ENCODE measurements at places on chromosomes 3 and 15.

- DNase-seq: no peak
Measured at GRCh38 chr3:67289626-67290025, 291.5 kb downstream of the KBTBD8 start.

- DNase-seq: no peak
Measured at GRCh38 chr3:51057121-51057520, 328.0 kb upstream of the MANF start.

DNA sequence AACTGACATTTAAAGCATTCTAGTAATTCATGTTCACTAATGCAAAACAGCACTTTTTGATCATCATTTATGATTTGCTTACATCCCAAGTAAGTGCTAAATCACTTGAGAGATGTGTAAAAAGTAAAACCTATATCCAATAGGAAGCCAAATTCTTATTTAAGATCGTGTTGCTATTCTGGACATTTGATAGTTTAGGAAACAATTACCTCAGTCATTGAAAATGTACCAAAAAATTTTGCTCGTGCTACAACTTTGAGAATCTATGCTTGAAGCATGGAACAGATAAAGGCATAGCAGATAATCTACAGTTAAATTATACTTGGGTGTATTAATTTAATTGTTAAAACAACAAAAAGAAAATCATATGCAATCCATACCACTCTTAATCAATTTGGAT, 571.6 kb upstream of the NR2F2 start:
- DNase-seq: no peak

DNA sequence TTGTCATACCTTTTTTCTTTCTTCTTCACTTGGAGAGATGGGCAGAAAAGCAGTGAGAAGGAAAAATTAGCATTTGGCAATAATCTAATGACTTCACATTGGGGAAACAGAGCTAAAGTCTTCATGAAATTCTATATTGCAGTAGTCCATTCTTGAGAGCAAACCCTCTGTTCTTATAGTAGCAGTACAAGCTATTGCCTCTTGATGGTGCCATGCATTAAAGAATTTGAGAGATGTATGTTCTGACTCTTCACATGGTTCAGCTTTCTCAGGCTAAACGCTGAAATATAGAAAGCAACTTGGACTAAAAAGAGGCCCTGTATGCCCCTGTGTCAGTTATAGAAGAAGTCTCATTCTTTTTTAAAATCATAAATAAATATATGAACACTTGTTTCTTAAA, 36.0 kb downstream of the PHLDB2 start:
- DNase-seq: peak; percentile 53

GRCh38 chr3:96863129-96863740, 48.8 kb downstream of the EPHA6 start:
- peak; percentile 29 for DNase-seq

- peak; percentile 61 for DNase-seq
Measured at GRCh38 chr3:72319194-72320094, 528.8 kb downstream of the SHQ1 start.

GRCh38 chr3:89300981-89301380, 193.6 kb downstream of the EPHA3 start:
- DNase-seq: peak; percentile 65

DNA sequence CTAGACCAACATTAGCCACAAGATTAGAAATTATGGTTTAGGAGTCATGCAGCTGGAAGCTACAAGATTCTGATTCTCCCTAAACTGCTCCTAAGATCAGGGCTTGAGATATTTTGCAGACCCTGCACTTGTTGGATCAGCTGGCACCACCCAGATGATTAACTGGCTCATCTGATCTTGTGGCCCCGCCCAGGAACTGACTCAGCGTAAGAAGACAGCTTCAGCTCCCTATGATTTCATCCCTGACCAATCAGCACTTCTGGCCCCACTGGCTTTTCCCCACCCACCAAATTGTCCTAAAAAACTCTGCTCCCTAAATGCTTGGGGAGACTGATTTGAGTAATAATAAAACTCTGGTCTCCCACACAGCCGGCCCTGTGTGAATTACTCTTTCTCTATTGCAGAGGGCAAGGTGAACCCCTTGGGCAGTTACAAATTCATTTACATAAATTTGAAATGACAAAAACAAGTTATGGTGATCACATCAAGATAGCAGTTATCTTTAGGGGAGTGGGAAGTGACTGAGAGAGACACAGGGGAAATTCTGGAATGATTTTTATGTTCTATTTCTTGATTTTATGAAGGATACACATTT, 76.5 kb downstream of the CD200R1L start:
- peak; percentile 91 for DNase-seq

DNA sequence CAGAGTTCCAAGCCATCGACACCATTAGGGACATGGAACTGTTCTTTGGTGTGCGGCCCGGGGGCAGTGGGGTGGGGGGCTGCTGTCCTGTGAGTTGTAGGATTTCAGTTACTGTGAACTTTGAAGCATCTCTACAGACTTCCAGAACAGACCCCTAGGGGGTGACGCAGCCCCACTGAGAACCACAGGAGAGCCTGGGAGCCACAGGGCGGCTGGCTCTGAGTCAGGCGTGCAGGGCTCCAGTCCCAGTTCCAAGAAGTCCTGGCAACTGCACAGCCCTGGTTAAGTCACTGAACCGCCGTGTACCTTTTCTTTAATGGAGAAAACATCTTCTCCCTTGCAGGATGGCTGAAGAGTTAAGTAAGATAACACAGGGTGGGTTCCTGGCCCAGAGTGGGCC, 23.5 kb upstream of the LRTM1 start:
- peak; percentile 93 for DNase-seq

DNA sequence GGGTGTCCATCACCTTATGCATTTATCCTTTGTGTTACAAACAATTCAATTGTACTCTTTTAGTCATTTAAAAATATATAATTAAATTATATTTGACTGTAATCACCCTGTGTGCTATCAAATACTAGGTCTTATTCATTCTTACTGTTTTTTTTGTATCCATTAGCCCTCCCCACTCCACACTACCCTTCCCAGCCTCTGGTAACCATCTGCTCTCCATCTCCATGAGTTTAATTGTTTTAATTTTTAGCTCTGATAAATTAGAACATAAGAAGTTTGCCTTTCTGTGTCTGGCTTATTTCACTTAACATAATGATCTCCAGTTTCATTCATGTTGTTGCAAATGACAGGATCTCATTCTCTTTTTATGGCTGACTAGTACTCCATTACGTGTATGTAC, 16.8 kb downstream of the C3orf20 start:
- DNase-seq: no peak

- no peak for DNase-seq
Measured at GRCh38 chr3:20280257-20280656, 94.3 kb upstream of the SGO1 start.

- DNase-seq: no peak
Measured at GRCh38 chr3:123301331-123302184, 99.8 kb downstream of the SEC22A start.

- DNase-seq: no peak
Measured at GRCh38 chr3:149188494-149188893, 33.1 kb downstream of the CP start.

DNA sequence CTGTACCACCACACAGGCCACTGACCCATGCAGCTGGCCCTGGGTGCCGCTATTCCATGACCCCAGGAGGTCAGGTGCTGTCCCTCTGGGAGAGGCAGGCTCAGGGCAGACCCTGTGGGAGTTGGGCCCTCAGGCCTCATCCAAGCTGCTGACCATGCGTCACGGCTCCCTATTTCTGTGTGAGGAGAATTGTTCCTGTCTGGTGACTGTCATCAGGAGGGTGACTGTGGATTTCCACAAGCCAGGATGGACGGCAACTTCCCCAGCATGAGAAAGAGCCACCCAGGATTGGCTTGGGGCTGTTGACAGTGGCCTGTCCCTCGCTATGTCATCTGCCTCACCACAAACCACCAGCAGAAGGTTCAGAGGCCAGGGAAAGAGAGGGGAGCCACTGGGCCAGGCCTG, 41.4 kb downstream of the ZDHHC19 start:
- no peak for DNase-seq

DNA sequence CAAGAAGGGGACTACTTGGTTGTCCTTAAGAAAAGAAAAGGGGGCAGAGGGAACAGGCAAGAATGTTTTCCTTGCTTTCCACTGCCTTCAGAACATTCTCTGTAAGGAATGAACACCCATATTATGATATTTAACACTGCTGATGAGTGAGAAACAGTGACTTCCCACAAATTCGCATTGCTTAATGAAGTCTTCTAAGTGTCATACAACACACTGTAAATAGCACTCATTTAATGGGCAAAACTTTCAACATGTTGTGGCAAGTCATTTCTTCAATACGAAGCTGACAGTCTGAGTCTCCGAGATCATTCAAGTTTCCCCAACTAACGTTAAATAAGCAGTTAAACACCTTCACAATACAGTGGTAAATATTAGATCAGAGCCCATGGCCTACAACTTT, 464.4 kb downstream of the SHQ1 start:
- no peak for DNase-seq

GRCh38 chr15:38192496-38192895, 60.1 kb upstream of the SPRED1 start:
- no peak for DNase-seq

DNA sequence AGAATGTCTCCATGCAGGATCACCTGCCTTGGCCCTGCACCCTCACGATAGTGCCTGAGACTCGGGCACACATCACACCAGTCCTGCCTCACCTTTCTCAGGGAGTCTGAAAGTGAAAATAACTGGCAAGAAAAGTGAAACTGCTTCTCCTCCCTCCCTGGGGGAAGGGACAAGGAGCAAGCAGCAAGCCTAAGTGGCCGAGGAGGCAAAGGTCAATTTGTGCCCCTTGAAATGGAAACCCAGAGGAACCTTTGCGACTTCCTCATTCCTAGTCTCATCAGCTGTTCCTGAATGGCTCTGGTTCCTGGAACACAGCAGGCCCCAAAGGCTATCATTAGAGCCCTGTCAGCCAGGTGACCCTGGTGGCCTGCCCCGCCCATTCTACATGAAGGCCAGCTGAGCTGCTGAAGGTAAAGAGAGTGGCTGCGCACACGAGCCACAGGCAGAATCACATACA, 28.0 kb upstream of the SLCO2A1 start:
- no peak for DNase-seq

DNA sequence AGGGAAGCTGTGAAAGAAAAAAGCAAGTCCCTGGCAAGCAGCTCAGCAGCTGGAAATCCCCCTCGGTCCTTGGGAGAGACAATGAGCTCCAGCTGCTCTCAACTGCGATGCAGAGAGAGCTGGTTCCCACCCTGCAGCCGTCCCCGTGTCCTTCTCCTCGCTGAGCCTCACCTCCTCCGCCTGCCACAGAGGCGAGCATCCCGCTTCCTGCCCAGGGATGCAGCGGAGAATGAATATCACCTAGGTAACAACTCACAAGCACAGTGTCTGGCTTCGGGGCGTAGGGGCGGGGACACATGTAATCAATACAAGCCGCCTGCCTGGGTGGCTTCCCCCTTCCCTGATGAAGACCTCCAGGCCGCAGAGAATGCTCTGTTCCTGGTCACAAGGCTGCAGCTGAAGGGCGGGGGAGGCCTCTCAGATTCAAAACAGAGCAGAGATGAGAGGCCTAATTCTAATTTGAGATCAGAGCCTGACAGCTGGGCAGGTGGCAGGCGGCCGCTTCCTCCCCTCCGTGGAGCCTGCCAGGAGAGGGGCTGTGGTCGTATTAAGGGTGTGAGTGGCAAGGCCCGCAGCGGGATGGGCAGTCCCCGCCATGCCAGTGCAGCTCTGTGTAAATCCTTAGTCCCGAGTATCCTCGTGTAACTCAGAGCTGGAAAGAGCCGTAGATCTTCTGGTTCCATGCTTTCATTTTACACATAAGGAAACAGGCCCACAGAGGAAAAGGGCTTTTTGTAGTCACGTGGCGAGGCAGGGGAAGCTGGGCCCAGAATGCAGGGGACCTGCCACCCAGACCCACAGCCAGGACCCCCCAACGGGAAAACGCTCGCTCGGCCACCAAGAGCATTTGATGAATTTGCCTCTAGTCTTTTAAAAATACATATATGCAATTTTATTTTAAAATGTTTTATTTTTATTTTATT, 24.3 kb downstream of the ZDHHC19 start:
- DNase-seq: no peak

GRCh38 chr15:81813215-81813614, 232.6 kb downstream of the MEX3B start:
- DNase-seq: peak; percentile 10

DNA sequence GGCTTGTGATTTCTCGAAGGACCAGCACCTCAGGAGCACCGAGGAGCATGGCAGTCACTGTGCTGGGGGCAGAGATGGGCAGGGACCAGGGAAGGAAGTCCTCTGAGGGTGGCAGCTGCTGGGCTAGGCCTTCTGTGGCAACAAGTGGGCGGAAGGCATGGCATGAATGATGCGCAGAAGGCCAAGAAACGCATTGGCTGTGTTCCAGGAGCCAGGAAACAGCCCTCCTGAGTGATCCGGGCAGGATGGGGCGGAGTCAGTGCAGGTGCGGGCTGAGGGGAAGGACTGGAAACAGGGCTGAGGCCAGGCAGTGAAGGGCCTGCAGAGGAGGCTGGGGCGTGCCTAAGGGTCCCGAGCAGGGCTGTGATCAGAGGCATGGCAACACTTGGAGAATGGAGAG, 23.6 kb downstream of the MRPS11 start:
- DNase-seq: no peak

DNA sequence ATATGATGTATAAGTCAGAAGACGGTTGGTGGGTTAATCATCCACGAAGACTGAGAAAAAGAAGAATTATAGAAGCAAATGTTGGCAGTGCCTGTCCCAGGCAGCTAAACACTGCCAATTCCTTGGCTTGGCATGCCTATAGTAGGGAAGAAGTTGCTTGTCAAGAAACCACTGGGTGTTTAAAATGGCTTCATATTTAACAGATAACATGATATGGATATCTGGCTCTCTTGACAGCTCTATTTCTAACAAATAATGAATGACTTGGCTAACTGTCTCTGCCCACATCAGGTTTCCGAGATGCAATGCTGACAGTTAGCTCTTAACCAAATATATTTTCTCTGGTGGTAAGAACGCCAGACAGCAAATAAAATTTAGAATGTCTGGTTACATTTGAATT, 341.7 kb upstream of the KCNMB2 start:
- DNase-seq: no peak

GRCh38 chr3:31268868-31269267, 263.9 kb upstream of the STT3B start:
- no peak for DNase-seq

GRCh38 chr15:68431792-68432401, at the start of gene ITGA11:
Gene ITGA11 (minus strand): TSS chr15:68432163. CDS start chr15:68432066, 97 bp downstream.
- DNase-seq: peak; percentile 79

DNA sequence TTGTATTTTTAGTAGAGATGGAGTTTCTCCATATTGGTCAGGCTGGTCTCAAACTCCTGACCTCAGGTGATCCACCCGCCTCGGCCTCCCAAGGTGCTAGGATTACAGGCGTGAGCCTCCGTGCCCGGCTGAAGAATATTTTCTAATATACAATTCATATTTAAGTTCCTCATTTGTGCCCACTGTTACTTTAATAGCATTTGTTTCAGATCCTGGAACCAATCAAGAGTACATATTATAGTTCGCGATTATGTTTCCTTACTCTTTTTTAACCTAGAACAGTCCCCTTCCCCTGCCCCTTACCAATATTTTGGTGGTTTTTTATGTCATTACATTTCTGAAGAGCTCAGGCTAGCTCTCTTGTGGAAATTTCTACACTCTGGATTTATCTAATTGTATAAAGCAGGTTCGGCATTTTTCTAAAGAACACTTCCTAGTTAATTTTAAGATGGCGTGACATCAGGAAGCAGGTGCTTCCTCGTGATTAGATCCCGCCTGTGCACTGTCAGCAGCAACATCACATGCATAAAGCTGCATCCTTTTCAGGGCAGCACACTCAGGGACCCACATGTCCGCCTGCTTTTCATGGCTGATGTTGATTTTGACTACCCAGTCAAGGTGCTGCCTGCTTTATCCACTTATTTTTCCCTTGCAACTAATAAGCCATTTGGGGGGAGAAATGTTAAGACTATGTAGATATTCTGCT, 88.7 kb upstream of the EPHB3 start:
- DNase-seq: no peak

GRCh38 chr3:128432971-128433836, 33.5 kb downstream of the DNAJB8 start:
- DNase-seq: no peak
